ENCODE measurements at places on chromosomes 5 and 9. TPM values are rescaled to one million over a fixed set of nuclear protein-coding genes. Genes with fewer than 3 reads are reported as not detected.

The FAM81B gene
- not detected for total RNA-seq

The TICAM2 gene
- 1.9 TPM for total RNA-seq

The GABRA1 gene
- not detected for total RNA-seq

DNA sequence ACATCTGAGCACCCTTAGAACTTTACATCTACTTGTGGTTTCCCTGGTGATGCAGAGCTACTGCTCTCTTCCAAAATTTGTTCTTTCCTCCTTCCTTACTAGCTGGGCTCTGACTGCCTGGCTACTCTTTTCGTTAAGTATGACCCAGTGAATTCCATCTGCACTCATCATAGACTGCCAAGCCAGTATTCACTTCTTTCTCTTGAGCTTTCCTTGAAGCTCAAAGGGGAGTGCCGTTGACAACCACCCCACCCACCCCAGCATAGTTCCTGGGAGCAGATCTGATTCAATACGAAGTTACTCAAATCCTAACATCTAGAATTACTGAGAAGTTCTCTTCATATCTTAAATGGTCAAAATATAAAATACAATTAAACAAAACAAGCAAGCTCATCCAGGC, 190.5 kb downstream of the ADAMTS12 start:
- DNase-seq = peak; percentile 90

DNA sequence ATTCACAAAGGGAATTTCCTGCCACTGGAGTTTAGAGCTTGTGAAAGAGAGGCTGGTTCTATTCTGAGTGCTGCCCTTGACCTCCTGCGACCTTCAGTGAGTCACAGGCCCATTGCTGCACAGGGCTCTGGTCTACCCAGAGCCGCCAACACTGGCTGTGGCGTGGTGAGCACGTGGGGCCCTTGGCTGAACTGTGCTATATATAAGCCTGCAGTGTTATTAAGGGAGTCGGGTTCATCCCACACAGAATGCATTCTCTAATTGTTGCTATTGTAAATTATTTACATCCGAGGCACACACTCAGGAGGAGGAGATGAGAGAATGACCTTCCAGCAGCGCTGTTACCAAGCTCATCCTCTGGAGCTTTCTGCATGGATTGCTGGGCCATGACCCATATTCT, 47.1 kb downstream of the BRINP1 start:
- DNase-seq = peak; percentile 77

- no peak for DNase-seq
These were observed 42.8 kb downstream of the NRG2 start for GRCh38 chr5:140000332-140000731.

Data from GM23248 (cell line).